ENCODE measurements at places on chromosomes 4 and X. TPM values are rescaled to one million over a fixed set of nuclear protein-coding genes. Genes with fewer than 3 reads are reported as not detected.

The VEGFC gene
- total RNA-seq = 2.5 TPM

The TLL1 gene
- total RNA-seq = 9.0 TPM

The TRO gene
- total RNA-seq = 14.4 TPM

The EGFL6 gene
- not detected for total RNA-seq

The OPHN1 gene
- total RNA-seq = 19.7 TPM
